ENCODE measurements at places on chromosomes 7 and 10. TPM values are rescaled to one million over a fixed set of nuclear protein-coding genes. Genes with fewer than 3 reads are reported as not detected.

DNA sequence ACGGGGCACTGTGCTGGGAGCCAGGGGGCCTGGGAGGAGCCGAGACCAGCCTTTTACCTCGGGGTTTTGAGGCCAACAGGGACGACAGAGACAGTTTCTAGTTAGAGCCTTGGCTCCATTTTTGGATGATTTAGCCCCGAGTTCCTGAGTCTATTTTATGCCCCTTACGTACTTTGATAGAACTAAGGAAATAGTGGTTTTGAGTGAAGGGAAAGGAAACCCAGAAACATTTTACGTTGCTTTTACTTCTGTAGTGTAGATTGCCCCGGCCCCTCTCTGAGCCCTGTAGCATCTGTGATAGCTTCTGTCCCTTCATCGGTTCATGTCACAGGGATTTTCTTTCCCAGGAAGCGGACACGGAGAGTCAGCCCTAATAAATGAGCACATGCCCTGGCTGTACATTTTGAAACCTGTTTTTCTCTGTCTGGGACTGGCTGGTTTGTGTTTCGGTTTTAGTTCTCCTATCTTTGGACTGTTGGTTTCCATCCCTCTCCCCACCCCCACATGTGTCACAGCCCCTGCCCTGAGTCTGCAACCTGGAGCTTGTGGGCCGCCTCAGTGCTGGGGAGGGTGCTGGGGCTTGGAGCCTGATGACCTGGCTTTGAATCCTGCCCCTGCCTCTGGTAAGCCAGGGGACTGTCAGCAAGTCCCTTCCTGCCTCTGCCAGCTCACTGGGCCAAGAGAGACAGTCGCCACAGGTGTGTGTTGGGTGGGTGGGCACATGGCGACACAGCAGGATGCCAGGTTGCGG lies 6.9 kb upstream of the ORAI2 start:
- DNase-seq, result no peak

DNA sequence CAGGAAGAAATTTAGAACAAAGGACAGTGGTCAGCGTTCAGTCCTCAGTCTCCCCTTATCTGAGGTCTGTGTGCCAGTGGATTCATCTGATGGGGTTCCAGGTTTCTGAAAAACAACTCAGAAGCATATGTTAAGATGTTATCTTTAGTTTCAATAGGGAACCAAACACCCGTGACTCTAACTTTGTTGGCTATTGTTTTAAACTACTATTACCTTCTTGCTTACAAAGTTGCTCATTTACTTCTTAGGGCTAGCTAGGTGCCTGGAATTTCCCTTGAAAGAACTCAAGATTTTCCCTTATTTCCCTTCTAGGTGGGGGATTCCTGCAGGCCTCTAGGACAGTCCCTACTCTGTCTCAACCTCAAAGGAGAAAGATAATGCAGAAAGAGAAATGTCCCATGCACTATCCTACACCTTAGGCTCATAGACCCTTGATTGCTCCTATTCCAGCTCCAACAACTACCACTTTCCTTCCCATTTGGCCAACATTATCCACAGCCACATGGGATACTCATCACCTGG lies 192.5 kb upstream of the LYZL1 start:
- no peak for DNase-seq

GRCh38 chr7:110831419-110831818 lies 259.5 kb upstream of the LRRN3 start:
- no peak for DNase-seq

DNA sequence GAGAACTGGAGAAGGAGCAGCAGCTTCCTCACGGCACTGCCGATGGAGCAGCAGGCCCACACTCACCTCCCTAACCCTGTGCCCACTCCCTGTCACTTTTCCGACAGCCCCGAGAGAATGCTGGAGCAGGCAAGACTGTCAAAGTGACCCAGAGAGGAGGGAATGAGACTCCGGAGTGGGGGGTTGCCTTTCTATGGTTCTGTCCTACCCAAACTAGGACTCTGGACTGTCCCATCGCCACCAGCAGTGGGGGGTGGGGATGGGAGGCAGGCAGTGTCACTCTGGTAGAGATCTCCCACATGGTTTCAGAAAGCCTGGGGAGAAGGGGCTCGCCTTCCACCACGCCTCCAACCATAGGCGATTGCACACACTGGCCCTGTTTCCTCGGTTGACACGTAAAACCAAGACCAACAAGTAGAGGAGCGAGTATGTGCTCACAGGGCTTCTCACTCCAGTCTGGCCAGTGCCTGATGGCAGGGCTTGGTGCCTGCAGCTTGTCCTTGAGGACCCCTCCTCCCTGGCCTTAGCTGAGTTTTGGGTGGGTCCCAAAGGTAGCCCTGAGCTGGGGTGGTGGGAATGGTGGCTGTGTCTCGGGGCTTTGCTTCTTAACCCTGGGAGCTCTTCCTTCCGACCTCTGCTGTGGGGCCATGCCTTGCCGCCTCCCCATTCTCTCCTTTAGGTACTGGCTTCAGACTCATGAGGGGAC lies 148.5 kb downstream of the PTPN20 start:
- DNase-seq, result no peak

ZNF680 gene
- total RNA-seq, result 17.8 TPM

NYAP1 gene
- total RNA-seq, result 2.2 TPM

LRMDA gene
- 19.4 TPM for total RNA-seq
